ENCODE measurements at places on chromosomes 3 and 15. TPM values are rescaled to one million over a fixed set of nuclear protein-coding genes. Genes with fewer than 3 reads are reported as not detected.

DNA sequence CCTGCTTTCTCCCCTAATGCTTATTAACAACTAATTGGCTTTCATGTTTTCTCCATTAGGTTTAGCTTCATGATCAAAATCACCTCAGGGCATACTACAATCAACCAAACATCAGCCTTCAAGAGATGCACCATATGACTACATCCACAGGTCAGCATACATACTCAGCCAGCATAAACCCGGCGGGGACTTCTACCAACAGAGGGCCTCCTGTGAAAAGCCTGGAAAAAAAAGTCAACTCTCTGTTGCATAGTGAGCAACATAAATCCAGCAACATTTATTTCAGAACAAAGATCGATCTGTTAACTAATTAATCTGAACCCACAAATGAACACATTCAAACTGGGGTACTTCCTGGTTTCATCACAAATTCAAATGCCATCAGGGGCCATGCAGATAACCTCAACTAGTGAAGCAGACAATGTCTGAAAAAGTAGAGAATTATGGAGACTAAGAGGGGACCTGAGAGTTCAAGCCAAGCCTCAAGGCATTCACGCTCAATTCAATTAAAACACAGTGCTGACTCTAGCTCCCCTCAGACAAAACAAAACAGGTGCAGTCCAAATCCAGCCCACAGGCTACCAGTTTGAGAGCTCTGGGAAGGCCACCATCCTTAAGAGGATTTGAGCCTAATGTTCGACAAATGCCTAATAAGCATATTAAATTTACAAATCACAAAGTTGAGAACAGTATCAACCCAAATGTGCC is 124.5 kb downstream of the MAGI1 start:
- DNase-seq, result no peak
- H3K27ac ChIP-seq, result no peak overlapping the region
- H3K4me1 ChIP-seq, result no peaks in the 10 kb centered on the region

DNA sequence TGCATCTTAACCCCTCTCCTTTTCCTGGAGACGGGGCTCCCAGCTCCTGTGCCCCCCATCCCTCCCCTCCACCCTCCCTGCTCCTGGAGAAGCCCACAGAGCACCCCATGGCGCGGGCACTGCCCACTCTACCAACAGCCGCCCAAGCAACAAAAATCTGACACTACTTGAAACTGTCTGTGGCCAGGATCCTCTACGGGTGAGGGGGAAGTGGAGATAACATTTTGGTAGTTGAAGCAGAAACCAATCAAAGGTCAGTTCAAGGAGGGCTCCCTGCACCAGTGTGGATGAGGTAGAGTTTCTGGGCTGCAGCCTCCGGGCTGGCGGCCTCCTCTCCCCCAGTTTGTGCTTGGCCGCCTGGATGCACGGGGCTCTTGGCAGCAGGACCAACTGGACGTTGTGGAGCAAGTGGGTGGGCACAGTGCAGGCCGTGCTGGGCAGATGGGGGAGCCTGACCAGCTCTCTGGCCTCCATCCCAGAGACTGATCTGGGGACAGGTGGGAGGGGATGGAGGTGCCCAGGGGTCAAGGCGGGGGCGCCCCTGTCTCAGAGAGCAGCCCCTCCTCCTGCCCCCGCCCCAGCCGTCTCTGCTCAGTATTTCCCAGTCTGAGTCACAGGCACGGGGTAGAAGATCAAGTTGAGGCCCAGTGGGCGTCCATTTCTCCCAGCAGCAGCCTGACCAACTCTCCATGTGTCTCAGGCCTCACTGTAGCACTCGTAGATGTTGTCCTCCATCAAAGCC is 12.8 kb downstream of the H1-8 start:
- DNase-seq, result no peak
- H3K4me1 ChIP-seq, result peaks cover 9% of the 10 kb centered on the region
- no peak overlapping the region for H3K4me3 ChIP-seq
- no peaks in the 10 kb centered on the region for H3K36me3 ChIP-seq
- H3K27ac ChIP-seq, result no peak overlapping the region

- no peaks in the 10 kb centered on the region for H3K4me1 ChIP-seq
- H3K27ac ChIP-seq, result no peak overlapping the region
- no peak overlapping the region for H3K4me3 ChIP-seq
- peaks cover 13% of the 10 kb centered on the region for H3K27me3 ChIP-seq
- no peaks in the 10 kb centered on the region for H3K36me3 ChIP-seq
- DNase-seq, result no peak
Measured at GRCh38 chr3:47250309-47251060, 32.1 kb downstream of the KIF9 start.

DNA sequence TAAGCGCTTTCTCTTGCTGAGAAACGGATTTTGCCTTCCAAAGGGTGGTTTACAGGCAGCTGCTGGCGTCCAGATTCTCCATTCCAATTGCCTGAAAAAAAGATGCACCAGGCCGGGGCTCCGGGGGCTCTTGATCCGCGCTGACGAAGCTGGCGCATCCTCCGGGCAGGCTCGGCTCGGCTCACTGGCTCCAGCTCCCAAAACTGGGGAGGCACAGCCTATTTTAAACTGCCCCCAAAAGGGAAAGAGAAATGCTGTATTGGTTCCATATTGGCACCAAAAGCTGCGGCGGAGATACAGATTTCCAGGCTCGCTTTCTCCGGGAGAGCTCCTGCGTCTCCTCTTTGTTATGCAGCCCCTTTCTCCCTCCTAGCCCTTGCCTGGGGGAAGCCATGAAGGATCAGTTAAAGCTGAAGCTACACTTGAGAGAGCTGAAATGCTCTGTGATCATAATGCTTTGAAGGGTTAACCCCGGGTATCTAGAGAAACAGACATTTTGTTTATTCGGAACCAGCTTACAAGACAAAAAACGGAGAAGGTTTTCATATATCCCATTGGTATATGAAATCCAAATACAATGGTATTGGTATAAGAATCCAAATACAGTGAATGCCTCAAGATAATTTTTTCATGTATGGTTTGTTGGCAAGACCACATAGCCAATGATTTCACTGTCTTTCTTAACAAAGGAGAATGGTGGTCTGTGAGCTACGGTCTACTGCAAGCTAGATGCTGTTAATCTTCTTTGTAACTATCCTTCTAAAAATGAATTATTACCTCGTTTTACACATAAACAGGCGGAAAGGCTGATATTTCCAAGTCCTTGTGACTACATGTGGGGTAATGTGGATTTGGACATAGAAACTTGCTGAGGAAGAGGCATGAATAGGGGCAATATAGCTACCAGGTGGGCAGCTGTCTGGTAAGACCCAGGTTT is 693 bp downstream of the CD200 start:
- DNase-seq, result peak; percentile 26
- peak overlapping the region; percentile 85 for H3K27ac ChIP-seq
- no peaks in the 10 kb centered on the region for H3K27me3 ChIP-seq
- peak overlapping the region; percentile 90 for H3K4me3 ChIP-seq

DNA sequence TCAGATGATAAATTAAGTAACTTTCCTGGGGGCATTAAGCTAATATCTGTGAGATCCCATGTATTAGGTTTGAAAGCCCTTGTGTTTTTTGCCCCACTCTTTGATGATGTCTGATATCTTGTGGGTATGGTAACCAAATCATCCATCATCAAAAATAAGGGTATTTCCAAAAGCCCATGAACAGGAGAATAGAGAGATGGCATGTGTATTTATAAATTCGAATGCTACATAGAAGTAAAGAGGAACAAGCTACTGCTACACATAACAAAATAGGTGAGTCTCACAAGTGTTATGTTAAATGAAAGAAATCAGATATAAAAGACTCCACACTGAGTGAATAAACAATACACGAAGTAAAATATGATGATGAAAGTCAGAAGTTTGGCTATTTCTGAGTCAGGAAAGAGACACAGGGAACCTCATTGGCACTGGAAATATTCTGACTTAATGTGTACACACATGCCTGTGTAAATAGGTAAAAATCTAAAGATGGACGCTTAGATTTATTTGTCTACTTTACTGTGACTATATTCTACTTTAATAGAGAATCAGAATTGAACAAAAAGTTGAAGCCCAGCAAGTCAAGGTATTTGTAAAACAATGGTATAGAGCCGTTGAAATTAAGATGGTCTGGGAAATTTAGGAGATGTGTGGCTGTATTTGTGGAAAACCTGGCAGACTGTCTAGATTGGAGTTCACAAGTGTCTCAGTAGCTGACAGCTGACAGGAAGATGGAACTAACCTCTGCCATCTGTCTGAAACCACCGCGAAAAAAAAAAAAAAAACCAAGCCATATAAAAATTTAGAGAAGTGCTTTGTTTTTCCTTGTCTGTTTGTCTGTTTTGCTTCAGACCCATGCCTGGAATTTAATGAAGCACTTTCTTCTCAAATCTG is 111.0 kb upstream of the TGFBR2 start:
- no peak overlapping the region for H3K27ac ChIP-seq
- H3K27me3 ChIP-seq, result peaks cover 2% of the 10 kb centered on the region
- peaks cover 9% of the 10 kb centered on the region for H3K4me1 ChIP-seq
- no peak overlapping the region for H3K4me3 ChIP-seq
- no peaks in the 10 kb centered on the region for H3K36me3 ChIP-seq

GRCh38 chr3:61771976-61772375 is 210.6 kb downstream of the PTPRG start:
- no peak overlapping the region for H3K27ac ChIP-seq
- H3K27me3 ChIP-seq, result no peaks in the 10 kb centered on the region
- H3K4me1 ChIP-seq, result no peaks in the 10 kb centered on the region

- no peak overlapping the region for H3K27ac ChIP-seq
- no peak overlapping the region for H3K4me3 ChIP-seq
- H3K4me1 ChIP-seq, result peaks cover 16% of the 10 kb centered on the region
- H3K27me3 ChIP-seq, result no peaks in the 10 kb centered on the region
- DNase-seq, result no peak
Measured at GRCh38 chr3:48042071-48042760, 26.0 kb upstream of the MAP4 start.

GRCh38 chr15:73156431-73157191 is 104.3 kb downstream of the NEO1 start:
- H3K27ac ChIP-seq, result no peak overlapping the region
- no peak overlapping the region for H3K4me3 ChIP-seq
- peaks cover 15% of the 10 kb centered on the region for H3K36me3 ChIP-seq
- H3K27me3 ChIP-seq, result no peaks in the 10 kb centered on the region
- DNase-seq, result no peak

GRCh38 chr3:188082031-188082430 is 71.9 kb upstream of the LPP start:
- peaks cover 5% of the 10 kb centered on the region for H3K4me1 ChIP-seq

- H3K27me3 ChIP-seq, result no peaks in the 10 kb centered on the region
- no peak overlapping the region for H3K4me3 ChIP-seq
- no peaks in the 10 kb centered on the region for H3K4me1 ChIP-seq
- DNase-seq, result no peak
- peaks cover 42% of the 10 kb centered on the region for H3K36me3 ChIP-seq
- no peak overlapping the region for H3K27ac ChIP-seq
Measured at GRCh38 chr3:125462722-125463299, 57.2 kb downstream of the SNX4 start.

DNA sequence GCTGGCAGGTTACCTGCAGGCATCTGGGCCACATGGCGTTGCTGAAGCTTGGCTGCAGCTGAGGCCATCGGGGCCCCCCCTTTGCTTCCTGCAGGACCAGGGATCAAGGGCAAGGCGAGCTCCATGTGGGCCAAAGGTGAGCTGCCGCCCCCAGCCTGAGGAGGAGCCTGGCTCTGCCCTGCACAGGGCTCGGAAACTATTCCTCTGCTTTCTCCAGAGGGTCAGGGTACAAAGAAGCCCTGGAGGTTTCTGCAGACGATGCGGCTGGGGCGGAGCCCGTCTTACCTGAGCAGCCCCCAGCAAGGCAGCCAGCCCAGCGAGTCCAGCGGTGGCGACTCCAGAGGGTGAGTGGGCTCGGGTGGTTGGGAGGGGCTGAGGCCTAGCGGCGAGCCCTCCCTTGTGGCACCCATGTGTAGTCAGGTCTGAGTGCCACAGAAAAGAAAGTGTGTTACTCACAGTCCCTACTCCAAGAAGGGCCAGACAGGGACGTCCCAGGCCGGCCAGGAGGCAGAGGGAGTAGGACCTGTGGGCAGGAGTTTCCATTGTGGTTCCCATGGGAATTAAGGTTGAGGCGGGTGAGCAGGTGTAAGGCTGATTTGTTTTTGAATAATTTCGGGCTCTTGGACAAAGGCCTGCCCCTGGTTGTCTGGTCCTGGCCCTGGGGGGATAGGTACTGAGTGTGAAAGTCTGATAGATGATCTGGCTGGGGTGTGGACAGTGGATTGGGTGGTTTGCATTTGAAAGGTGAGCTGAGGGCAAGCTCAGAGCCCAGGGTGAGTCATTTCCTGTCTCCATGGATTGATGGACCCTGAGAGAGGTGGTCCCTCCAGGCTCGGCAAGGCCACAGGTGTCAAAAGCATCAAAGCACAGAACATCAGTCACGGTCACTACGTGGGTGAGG is 25.4 kb downstream of the CFAP100 start:
- no peak overlapping the region for H3K4me3 ChIP-seq
- no peak overlapping the region for H3K27ac ChIP-seq
- no peaks in the 10 kb centered on the region for H3K27me3 ChIP-seq
- no peak for DNase-seq
- H3K4me1 ChIP-seq, result no peaks in the 10 kb centered on the region

- H3K36me3 ChIP-seq, result peaks cover 3% of the 10 kb centered on the region
- H3K27me3 ChIP-seq, result peaks cover 3% of the 10 kb centered on the region
- H3K27ac ChIP-seq, result peak overlapping the region; percentile 48
- H3K4me1 ChIP-seq, result peaks cover 26% of the 10 kb centered on the region
Measured at GRCh38 chr3:20060974-20061685, 20.9 kb downstream of the KAT2B start.

The UROC1 gene
- not detected for total RNA-seq

The USP8 gene
- 57.4 TPM for total RNA-seq

The SPATA12 gene
- not detected for total RNA-seq

The RPL35A gene
- 1,338 TPM for total RNA-seq

The TICRR gene
- 18.7 TPM for total RNA-seq

All from activated T-helper 2 cell treated with anti-CD3 and anti-CD28 coated beads, Interferon-gamma antibody, Interleukin-2, Interleukin-4, amounts not matched to agents 10 μg/mL and 5 μg/mL and 100 μg/mL, durations not matched to agents 14 hours and 24 hours and 36 hours (primary cell).